ENCODE measurements at places on chromosomes 13 and 19.

DNA sequence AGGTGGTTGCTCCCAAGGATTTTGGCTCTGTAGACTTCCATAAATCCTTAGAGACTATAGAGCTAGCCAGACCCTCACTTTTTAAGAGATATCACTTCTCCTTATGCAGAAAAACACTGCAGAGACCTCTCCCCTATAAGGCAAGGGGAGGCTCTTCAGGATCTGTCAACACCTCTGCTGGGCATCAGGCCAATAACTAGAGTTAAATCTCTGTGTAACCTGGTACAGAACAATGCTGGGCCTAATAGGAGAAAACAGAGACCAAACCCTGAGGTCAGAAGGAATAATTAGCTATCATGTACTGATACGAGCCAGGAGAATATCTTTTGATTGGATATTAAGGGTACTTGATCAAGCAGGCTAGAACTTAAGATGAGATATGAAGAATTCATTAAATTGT, 358.5 kb downstream of the TBC1D4 start:
- no peak for DNase-seq

GRCh38 chr13:94706843-94707399, 5.4 kb downstream of the SOX21 start:
- DNase-seq, result peak; percentile 49

- DNase-seq, result no peak
Observed at GRCh38 chr19:41323430-41324125, 13.6 kb downstream of the CCDC97 start.

DNA sequence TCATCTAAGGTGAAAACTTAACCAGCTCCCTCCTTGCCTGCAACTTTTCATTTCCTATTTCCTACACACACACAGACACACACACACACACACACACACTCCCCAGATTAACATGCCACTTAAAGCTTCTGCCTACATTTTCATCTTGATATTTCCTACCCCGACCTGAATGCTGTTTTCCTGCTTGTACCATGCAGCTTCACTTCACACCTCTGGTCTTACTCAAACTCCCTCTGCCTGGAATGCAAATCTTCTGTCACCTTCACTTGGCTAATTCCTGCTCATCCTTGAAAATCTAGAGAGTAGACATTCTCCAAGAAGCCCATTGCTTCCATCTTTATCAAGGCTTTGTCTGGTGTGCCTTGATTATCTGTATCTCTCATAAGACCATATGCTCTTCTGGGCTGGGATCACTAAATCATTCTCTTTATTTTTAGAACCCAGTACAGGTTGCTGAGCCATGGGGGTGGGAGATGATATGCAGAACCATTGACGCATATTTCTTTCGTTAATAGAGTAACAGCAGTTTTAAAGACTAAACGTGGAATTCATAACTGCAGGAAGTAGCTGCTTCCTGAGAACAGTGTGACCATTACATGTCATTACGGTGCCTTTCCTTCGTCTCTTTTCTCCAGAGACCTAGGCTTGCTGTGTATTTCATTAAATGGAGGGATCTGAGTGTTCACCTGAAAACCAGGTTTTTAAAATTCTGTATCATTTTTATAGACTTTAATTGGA, 37.7 kb downstream of the CNMD start:
- DNase-seq, result no peak

GRCh38 chr19:6711605-6712004, 8.8 kb downstream of the C3 start:
- no peak for DNase-seq

DNA sequence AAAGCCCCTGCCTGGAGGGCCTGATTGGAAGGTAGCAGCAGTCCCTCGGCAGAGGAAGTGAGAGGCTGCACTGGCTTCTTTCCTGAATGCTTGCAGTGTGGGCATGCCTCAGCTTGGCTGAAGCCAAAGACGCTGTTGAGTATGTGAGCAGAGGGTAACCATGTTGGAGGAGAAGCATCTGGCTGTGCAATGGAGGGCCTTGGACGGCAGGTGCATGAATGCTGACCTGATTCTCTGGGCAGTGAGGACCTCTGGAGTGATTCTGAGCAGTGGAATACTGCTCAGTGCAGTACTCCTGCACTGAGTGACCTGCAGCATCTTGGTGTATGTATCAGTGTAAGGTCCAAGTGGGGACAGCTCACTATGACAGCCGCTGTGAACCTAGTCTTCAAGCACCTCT, 46.9 kb downstream of the SOX1 start:
- no peak for DNase-seq

DNA sequence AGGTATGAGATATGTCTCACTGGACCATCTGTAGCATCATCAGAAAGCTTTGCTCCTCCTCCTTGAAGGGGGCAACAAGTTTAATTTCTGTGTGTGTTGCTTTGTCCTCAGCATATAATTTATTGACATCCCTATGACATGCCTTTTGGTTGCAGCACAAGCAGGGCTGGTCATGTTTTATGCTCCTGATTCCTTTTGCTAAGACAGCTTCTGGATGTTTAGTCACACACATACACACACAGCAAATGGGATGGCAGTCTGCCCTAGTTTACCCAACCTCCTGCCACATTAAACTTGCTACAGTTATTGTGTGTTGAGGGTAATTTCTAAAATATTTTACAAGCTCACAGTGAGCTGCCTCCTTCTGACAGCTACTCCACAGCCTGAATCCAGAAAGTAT, 217.9 kb upstream of the RXFP2 start:
- no peak for DNase-seq

GRCh38 chr19:31459430-31459829, 110.2 kb upstream of the TSHZ3 start:
- DNase-seq, result no peak

DNA sequence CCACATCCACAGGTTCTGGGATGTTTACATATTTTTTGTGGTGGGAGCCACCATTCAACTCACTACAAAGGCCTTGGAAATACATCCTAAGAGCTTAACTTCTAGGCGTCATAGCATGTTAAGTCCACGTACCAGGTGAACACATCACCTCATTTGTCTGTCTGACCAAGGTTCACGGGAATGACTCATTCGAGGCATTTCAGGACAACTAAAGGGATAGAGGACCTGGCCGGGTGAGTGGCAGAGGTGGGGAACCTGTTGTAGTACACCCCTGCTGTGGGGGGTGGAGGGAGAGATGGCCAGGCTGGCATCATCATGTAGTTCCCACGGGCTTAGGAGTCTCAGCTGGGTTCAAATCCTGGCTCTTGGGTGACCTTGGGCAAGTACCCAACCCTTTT, 51.5 kb downstream of the BICRA start:
- DNase-seq, result no peak

DNA sequence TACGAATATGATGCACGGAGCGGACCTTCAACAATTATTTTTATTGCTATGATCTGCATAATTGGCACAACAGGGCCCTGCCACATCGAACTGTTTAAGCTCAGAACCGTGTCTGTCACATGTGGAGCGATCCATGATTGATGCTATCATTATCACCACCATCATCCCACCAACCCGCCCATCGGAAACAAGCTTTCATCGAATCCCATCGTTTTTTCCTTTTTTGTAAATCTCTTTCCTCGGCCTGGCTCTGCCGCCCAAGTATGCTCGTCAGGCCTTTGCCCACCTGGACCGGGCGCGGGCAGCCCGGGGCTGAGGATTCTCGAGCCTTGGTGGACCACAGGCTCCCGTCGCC, 533 bp upstream of the DCAF15 start:
- no peak for DNase-seq

- DNase-seq, result no peak
Observed at GRCh38 chr19:10292206-10292788, 2.5 kb downstream of the ICAM5 start.

- peak; percentile 32 for DNase-seq
Observed at GRCh38 chr13:94712812-94713560, 641 bp upstream of the SOX21 start.

DNA sequence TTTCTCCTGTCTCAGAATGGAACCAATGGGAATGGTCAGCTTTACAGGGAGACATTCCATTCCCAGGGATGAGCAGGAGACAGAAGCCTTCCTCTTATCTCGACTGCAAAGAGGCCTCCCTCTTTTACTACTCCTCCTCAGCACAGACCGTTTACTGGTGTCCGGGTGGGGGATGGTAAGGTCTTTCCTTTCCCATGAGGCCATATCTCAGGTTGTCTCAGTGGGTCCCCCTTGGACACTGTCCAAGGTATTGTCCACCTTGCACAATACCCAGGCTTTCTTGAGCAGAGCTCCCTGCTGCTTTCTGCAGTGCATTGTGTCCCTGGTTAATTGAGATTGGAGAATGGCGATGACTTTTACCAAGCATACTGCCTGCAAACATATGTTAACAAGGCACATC, 7.5 kb upstream of the ZNF808 start:
- no peak for DNase-seq

- DNase-seq, result no peak
Observed at GRCh38 chr19:38709671-38710415, 34.4 kb downstream of the CAPN12 start.

Data from hypothalamus (tissue), 51 donors.